ENCODE measurements at places on chromosomes 6 and 20.

GRCh38 chr20:62212299-62212698, 7.8 kb downstream of the HRH3 start:
- DNase-seq, result no peak

DNA sequence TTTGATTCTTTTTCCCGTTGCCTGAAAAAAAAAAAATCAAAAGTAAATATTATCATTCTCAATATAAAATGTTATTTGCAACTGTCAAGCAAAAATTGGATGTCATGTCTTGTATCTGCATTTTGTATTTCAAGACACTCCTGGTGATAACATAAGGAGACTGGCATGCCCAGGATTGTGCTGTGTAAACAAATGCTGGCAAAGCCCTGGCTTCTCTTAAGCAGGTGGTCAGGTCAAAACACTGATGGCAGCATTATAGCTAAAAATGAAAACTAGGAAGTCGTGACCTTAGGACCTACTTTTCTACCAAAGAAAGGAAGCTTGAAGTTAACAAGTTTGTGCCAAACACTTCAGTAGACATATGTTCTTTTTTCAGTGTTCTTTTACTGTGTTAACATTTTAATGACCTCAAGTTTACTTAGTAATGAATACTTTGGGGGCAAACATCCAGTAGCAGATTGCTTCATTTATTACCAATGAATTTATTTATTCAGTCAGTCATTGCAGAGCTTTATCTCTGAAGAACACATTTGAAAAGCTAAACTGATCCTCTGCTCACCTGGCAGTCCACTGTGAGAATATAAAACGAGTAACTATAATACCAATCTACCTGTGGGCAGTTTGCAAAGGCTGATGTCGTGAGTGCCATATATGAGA, 243.1 kb upstream of the FLRT3 start:
- no peak for DNase-seq

DNA sequence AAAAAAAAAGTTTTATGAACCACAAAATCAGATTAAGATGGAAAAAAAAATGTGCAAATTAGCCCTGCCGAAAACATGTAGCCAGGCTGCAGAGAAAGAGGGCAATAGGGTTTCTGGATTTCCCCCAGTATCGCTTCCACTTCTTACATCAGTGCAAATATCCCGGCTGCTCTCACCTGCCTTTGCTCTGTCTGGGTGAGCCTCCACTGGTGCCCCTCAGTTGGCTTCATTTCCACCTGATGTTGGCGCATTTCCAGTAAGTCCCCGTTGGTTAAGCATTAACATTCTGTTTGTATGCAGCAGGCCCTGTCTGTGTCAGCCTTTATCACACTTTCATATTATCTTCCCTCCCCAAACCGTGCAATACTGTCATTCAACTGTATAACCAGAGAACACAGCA, 215.1 kb downstream of the CBLN4 start:
- no peak for DNase-seq

GRCh38 chr6:7106215-7106751, 1.5 kb upstream of the RREB1 start:
- no peak for DNase-seq

GRCh38 chr6:105482227-105482844, 79.5 kb upstream of the PREP start:
- no peak for DNase-seq

- no peak for DNase-seq
Observed at GRCh38 chr6:142459271-142459670, 157.5 kb downstream of the ADGRG6 start.

- DNase-seq, result peak; percentile 68
Observed at GRCh38 chr6:100549406-100550167, 84.9 kb upstream of the SIM1 start.

- DNase-seq, result no peak
Observed at GRCh38 chr20:59802471-59803221, 130.8 kb downstream of the SYCP2 start.

- peak; percentile 93 for DNase-seq
Observed at GRCh38 chr6:28943557-28944411, 20.0 kb upstream of the TRIM27 start.

GRCh38 chr6:40097590-40097989, 163.3 kb upstream of the MOCS1 start:
- no peak for DNase-seq

DNA sequence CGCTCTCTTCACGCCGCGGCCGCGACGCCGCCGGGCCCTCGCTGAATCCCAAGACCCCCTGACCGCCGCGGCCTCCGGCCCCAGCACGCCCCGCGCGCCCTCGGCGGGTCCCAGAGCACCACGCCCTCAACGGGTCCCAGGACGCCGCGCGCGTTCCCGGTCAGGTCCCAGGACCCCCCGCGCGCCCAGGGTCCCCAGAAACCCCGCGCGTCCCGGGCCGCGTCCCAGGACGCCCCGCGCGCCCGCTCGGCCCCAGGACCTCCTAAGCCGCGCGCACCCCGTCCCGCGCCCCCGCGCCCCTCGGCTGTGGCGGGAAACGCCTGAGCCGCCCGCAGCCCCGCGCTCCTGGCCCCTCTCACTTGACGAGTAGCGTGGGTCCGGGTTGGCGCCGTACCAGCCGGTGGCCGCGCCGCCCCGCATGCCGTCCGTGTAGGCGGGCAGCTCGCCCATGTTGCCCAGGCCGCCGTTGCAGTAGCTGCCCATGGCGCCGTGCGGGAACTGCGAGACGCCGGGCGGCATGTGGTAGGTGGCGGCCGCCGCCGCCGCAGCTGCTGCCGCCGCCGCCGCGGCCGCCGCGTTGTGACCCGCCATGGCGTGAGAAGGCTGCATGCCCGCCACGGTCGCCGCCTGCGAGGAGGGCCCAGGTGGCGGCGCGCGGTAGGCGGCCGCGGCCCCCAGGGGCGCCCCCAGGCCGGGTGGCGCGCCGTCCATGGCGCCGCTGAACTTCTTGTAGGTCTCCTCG, 556 bp downstream of the NKX2-4 start:
- no peak for DNase-seq

DNA sequence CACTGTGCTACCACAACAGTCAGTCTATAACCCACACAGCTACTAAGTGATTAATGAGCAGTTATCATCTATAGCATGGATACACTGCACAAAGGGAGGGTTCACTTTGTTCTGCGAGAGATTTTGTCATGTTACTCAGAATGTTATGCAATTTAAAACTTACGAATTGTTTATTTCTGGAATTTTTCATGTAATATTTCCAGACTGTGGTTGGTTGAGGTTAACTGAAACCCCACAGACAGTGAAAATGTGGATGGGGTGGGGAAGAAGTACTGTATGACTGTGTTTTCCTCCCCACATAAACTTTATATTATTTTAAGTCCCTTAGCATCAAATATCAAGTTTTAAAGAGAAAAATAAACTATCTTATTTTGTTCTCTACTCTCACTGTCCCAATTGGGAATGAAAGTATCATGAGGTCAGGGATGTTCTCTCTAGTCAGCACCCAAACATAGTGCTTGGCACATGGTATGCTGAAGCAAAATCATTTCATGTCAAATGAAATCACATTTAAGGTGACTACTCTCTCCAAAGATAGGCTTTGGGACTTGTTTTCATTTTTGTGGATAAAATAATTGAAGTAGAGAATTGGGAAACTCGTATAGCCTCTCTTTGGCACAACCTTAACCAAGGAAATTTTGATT, 25.4 kb downstream of the DOP1A start:
- no peak for DNase-seq

GRCh38 chr6:142322504-142323198, 20.8 kb downstream of the ADGRG6 start:
- no peak for DNase-seq

- DNase-seq, result peak; percentile 14
Observed at GRCh38 chr6:115323001-115323400, 737.7 kb downstream of the FRK start.
